ENCODE measurements at places on chromosomes 1 and 21. TPM values are rescaled to one million over a fixed set of nuclear protein-coding genes. Genes with fewer than 3 reads are reported as not detected.

CSF1 gene
- total RNA-seq, result 0.89 TPM

PRKCZ gene
- total RNA-seq, result 71.5 TPM

BACH1 gene
- total RNA-seq, result 83.2 TPM

HES3 gene
- not detected for total RNA-seq

SPRR2E gene
- total RNA-seq, result not detected

TSPAN1 gene
- total RNA-seq, result 4.5 TPM

DNA sequence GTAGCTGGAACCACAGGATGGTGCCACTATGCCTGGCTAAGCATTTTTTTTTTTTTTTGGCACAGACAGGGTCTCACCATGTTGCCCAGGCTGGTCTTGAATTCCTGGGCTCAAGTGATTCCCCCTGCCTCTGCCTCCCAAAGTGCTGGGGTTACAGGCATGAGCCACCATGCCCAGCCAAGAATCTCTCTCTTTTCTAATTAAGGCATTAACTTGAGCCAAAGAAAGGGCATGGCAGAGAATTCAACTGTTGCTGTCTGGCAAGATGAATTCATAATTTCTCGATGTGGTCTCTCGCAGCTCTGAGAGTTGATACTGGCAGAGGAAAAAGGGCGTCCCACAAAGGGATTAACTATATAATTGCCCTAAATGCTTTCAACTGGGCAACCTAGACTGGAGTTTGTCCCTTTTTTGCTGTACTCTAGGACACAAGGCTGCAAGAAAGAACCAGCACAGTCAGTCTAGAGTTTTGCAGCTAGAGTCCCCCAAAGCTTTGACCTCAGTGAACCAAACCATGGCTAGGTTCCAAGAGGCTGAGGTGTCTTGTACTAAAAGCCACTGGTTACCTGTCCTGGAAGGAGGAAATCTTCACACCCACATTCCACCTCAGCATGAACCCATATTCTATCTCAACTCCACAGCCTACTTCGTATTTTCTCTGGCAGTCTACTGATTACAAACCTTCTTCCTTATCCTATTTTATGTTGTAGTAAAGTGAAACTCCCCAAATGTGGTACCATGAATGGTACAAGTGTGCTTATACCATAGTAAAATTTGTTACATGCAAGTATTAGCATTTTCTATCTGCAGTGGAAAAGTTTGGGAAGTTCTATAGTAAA is 51.2 kb downstream of the OPTC start:
- no peak for DNase-seq

DNA sequence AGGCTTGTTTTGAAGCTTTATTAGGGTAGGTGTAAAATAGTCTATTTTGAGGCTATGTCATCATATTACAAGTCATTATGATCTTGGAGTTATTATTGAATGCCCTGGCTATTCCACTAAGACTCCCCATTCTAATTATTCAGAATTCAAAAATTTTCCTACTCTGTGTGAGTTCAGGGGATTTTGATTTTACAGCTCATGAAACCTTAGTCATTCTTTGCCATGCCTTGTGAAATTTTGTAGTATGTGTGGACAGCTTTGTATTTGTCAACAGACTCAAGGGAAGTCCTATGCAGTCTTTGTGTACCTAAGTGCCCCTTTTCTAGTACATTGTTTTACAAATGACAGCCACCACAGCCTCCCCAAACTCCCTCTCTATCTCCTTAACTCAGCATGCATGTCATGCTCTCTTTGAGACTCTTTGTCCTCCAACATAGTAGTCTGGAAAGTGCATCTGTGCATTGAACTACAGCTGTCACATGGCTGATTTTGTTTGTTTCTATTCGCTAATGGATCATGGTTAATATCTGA is 28.0 kb downstream of the CD1D start:
- DNase-seq, result no peak

DNA sequence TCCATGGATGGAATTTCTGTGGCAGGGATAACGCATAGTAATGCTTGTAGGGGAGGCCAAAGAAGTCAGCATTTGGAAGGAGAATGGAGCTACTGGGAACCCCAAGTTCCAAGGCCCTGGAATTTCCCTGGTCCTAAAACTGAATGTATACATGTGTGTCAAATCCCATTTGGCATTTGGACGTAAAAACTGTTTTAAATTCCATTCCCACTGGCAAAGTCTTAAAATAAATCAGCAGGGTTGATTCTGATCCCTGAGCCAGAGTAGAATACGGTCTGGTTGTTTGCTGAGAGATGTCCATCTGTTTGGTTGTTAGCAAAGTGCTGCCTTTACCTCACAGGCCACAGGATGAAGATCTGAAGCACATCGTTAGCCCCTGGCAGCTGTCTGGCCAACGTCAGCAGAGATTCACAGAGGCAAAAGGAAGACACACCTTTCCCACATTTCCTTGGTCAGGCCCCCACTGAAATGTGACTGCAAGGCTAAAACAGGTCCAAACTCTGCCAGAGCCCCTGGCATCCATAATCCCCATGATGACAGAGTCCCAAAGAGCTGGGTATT is 62.2 kb downstream of the GORAB start:
- DNase-seq, result no peak

- DNase-seq, result no peak
Measured at GRCh38 chr1:110003747-110004428, 19.3 kb downstream of the AHCYL1 start.

- DNase-seq, result no peak
Measured at GRCh38 chr1:65317866-65318653, 8.7 kb downstream of the DNAJC6 start.

DNA sequence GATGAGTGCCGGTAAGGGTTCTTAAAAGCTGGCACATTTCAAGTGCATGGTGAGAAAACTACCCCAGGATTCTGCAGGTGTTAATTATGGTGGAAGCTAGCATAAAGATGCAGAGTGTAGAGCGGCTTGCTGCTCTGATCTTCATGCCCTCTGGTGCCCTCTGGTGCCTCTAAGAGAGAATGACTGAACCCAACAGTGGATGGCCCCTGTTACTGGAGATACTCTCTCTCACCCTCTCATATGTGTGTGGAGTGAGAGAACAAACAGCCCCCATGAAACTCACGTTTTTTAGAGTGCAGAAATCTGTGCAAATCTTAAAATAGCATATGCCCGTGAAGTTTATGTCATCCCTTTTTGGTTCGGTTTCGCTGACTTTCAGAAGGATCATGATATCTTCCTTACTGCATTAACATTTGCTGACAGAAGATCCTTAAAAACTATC is 90.0 kb downstream of the GRIK1 start:
- DNase-seq, result peak; percentile 41

- no peak for DNase-seq
Measured at GRCh38 chr1:29136391-29136915, 12.8 kb upstream of the TMEM200B start.

DNA sequence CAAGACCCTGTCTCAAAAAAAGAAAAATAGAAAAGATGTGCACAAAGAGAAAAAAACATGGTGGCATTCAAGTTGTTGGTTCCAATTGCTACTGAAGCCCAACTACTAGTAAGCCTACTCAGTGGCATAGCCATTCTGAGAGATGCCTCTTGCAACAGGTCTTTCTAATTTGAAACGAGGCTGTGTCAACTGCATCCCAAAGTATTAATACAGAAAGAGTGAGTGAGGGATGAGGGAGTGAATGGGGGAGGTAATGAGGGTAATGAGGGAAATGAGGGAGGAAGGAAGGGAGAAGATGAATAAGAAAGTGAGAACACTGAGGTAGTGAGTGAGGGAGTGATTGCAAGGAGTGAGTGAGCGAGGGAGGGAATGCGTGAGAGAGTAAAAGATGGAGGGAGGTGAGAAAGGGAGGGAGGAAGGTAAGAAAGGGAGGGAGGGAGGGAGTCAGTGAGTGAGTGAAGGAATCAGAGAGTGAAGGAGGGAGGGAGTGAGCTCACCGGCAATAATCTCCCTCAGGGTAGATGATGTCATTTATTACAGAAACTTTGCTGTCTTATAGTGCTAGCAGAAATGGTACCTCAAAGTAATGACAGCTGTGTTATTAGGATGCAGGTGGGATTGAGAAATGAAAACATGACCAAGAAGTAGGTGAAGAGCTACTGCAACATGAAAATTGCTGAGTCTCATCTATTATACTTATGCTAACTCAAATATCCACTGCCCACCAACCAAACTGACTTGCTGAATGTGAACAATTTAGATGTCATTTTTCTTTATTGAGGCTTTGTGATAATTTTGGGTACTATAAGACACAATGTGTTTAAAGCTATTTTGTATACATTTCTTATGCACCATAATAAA is 75.6 kb upstream of the ADAM30 start:
- no peak for DNase-seq

- no peak for DNase-seq
Measured at GRCh38 chr1:53128401-53128800, 14.0 kb downstream of the SLC1A7 start.

- no peak for DNase-seq
Measured at GRCh38 chr1:167250482-167250881, 29.8 kb downstream of the POU2F1 start.

- no peak for DNase-seq
Measured at GRCh38 chr1:31153423-31153822, 86.3 kb downstream of the NKAIN1 start.

DNA sequence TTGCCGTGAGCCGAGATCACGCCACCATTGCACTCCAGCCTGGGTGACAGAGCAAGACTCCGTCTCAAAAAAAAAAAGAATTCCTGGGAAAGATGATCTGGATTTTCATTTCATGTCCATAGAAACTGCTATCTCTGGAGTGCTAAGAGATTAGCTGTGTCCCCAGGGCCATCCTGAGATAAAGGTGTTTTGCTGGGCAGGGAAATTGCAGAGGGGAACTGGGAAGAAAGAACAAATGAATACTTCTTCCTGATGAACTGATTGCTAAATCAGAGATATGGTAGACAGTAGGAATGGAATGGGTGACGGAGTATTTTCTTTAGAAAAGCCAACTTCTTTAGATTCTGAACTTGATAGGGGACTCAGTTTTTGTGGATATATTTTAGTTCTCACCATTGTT is 19.2 kb downstream of the SNRPE start:
- DNase-seq, result no peak

- DNase-seq, result no peak
Measured at GRCh38 chr1:97093741-97094140, 372.2 kb downstream of the PTBP2 start.

- DNase-seq, result no peak
Measured at GRCh38 chr1:2391931-2392509, 379 bp downstream of the RER1 start.

GRCh38 chr1:94895518-94895917 is 31.4 kb downstream of the CNN3 start:
- no peak for DNase-seq

GRCh38 chr1:181023265-181024057 is 791 bp upstream of the STX6 start:
- no peak for DNase-seq

Measured in progenitor cell of endocrine pancreas (in vitro differentiated cells).